ENCODE measurements at places on chromosomes 11 and 22.

- DNase-seq: no peak
Measured at GRCh38 chr11:120200677-120201076, 10.2 kb upstream of the OAF start.

DNA sequence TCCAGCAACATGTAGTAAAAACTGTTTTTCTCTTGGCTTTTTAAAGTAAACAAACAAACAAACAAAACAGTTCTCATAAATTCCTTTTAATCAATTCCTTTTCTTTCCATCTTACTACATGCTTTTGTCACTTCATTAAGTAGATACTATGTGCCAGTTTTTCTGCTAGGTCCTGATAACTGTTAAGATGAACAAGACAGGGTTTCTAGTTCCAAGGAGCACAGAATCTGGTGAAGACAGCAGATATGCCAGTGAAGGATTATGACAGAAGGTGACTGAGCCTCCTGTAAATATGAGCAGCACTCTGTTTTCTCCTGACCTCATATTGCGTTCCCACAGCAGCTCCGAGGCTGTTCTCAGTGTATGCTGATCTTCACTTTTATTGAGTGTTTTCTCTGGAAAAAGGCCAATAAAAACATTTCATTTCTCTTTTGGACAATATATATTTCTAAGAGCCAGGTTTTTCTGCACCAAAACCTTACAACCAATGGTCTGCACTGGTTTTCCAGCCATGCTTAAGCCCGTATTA is 45.8 kb downstream of the HEPHL1 start:
- no peak for DNase-seq

DNA sequence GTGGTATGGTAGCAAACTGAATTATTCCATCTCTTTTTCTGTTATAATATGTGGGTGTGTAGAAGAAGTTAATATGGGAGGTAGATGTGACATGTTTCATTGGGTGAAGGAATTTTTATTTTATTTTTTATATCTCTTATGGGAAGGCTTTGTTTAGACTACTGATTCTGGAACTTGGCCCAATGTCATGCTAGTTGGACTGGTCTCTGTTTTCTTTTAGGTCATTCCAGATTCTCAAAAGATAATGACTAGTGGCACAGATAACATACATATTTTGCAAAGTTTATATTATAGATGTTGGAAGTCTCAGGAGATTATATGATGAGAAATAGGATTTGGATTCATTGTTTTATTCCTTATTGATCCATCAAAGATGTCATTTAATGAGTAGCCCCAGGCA is 1.3 kb upstream of the OOSP3 start:
- no peak for DNase-seq

- peak; percentile 25 for DNase-seq
Measured at GRCh38 chr11:17405232-17406005, 17.0 kb upstream of the KCNJ11 start.

DNA sequence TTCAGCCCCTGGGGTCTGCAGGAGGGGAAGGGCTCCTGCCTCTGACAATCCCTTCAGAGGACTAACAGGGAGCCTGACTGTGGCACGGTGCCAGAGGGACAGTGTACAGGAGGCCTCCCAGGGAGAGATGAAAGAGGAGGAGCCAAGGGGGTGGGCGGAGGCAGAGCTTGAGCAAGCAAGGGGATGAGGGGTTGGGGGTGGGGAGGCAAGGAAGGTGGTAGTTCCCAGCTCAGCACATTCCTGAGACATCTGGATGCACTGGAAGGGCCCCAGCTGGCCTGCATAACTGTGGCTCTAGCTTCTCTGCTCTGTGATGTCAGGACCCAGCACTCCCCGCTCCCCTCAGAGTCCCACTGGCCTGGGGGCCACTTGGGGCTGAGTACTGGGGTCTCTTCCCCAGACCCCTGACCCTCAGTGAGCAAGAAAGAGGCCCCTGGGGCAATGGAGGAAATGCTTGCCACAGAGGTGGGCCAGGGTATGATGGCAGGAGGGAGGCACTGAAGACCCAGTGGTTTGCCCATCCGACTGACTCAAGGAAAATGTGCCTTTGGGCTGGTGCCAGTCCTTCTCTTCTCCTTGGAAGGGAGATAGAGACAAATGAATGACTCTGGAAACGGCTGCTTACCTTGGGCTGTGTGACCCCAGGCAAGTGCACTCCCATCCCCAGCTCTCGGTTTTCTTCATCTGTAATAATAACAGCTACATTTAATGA is 13.3 kb downstream of the CREB3L1 start:
- DNase-seq: peak; percentile 98

GRCh38 chr22:25762147-25762546 is 20.2 kb downstream of the MYO18B start:
- DNase-seq: peak; percentile 29

- no peak for DNase-seq
Measured at GRCh38 chr22:38238519-38239071, 34.2 kb downstream of the TMEM184B start.

- DNase-seq: peak; percentile 65
Measured at GRCh38 chr11:76339221-76339620, 41.7 kb downstream of the THAP12 start.

GRCh38 chr22:45645526-45646414 is 25.9 kb upstream of the ATXN10 start:
- DNase-seq: peak; percentile 46

DNA sequence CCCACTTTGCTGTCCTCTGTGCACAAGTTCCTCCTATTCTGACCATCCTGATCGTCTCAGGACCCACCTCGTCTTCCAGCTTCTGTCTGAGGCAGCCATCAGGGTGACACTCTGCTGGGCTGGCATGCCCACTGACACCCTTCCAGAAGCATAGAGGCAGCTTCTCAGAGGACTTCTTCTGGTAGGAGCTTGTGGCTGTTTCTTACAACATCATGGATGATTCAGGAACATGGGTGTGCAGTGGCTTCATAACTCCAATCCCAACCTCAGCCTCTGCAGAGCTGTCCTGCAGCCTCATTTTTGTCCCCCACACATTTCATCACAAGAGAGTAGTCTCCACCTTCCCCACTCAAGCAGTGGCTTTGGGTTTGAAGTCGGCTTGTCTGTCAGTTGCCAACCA is 20.9 kb upstream of the CTR9 start:
- no peak for DNase-seq

GRCh38 chr11:75762885-75763284 is 5.7 kb upstream of the DGAT2 start:
- no peak for DNase-seq

DNA sequence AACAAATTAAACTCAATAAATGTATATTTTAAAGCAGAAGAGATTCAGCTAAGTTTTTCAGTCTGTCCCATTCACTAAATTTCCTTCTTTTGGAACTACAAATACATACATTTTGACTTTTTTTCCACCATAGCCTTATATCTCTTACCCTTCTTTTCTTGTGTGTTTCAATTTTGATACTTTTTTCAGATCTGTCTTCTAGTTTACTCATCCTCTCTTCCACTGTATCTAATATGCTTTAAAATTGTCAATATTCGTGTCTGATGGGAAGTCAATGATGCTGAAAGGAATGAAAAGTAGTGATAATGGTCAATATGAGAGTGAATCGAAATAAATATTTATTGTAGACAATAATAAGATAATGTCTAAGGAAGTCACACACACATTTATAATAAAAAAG is 332.3 kb upstream of the KIRREL3 start:
- DNase-seq: no peak

DNA sequence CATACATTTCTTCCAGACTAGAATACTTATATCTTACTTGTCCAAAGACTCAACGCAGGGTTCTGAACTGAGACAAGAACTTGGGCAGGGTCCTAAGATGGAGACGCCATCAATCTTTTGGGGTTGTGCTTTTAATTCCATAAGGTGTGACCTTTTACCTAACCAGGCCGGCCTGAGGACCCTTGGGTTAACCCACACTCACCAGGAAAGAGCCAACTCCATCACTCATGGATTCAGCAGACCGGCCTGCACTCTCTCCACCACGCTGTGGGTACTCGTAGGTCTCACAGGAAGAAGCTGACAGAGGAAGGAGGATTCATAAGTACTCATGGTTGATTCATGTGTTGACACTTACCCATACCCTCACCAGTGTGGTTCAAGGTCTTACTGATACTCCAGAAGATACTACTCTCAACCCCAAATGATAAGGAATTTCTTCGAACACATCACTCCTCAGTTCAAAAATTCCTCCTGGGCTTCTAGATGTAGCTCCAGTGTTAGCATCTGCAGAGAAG is 36.2 kb downstream of the USP35 start:
- DNase-seq: no peak

- no peak for DNase-seq
Measured at GRCh38 chr11:99766811-99767210, 746.1 kb downstream of the CNTN5 start.

DNA sequence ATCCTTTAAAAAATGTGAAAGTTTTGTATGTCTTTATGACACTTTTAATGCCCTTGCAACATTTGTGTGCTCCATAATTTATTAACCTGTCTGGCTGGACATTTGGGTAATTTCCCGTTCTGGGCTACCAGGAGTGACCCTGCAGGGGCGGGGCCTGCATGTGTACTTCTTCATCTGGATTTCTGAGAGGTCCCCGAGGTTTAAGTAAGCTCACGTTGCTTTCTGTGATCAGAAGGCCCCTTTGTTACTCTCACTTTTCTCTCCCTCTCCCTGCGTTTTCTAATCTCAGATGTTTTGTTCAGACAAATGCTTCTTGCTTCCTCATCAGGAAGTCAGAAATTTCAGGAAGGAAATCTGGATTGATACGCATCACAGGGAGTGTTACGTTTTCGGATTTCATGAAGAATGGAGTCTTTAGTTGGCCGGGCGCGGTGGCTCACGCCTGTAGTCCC is 78.9 kb upstream of the CRYBB3 start:
- DNase-seq: no peak

DNA sequence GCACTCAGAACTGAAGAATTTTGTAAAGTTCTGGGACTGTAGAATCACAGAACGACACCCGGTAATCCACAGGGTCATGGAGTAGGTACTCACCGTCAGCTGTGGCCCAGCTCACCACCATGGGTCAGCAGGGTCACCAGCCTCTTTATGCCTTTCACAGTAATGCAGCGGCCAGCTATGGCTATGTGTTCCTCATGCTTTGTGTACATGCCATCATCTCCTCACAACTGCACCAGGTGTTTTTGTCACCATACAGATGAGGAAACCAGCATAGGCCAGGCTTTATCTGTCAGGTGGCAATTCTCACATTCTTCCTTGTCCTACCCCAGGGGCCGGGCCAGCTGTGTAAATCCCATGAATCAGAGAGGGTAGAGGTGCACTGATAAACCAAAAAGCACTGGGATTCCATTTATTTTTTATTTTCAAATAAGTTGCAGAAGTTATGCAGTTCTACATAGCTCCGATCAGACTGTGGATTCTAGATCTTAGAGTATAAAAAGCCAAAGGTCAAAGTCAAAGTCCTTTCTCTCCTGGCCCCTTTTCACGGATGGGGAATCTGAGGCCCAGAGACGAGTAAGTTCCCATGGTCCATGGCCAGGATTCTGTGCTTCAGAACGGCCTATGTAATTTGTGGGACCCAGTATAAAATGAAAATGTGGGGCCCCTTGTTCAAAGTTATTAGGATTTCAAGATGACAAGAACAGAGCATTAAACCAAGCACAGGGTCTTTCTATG is 17.5 kb downstream of the TSKU start:
- DNase-seq: no peak

GRCh38 chr11:4095509-4096230 is 1.1 kb downstream of the RRM1 start:
- DNase-seq: peak; percentile 72

- no peak for DNase-seq
Measured at GRCh38 chr11:93244018-93244417, 46.2 kb upstream of the SLC36A4 start.

DNA sequence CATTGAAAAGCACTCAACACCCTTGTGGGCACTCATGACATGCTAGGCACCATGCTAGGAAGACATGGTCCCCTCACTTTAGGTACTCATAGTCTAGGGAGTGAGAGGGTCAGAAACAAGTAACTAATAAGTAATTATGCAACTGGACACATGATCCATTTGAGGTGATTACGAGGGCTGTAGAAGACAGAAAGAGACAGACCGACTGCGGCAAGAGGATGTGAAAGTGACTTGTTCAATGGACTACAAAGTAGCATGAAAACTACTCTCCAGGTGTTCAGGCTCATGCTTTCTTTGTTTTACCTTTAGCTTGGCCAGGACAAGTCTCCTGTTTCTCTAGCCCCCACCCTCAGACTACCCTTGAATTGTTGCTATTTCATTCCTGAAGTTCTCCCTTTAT is 310.8 kb upstream of the SORL1-AS1 start:
- DNase-seq: no peak

DNA sequence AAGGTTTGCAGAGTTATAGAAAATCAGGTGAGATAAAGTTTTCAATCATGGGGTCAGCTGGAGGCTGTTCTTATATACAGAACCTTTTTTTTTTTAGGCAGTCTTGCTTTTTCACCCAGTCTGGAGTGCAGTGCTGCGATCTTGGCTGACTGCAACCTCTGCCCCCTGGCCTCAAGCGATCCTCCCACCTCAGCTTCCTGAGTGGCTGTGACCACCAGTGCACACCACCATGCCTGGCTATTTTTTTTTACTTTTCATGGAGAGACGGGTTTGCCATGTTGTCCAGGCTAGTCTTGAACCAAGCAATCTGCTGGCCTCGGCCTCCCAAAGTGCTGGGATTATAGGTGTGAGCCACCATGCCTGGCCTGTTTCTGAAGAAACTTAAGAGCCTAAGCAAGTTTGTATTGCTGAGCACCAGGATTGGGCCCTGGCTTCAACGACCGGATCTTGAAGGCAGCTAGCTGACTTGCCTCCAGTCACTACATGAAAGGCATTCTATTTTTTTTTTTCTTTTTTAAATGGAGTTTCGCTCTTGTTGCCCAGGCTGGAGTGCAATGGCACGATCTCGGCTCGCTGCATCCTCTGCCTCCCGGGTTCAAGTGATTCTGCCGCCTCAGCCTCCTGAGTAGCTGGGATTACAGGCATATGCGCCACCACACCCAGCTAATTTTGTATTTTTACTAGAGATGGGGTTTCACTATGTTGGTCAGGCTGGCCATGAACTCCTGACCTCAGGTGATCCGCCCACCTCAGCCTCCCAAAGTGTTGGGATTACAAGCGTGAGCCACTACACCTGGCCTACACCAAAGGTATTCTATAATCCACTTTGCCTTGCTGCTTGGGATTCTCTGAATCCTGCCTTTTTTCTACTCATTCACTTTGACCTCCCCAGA is 7.6 kb downstream of the XBP1 start:
- no peak for DNase-seq

GRCh38 chr22:48366056-48366455 is 1461.6 kb downstream of the BRD1 start:
- DNase-seq: no peak

DNA sequence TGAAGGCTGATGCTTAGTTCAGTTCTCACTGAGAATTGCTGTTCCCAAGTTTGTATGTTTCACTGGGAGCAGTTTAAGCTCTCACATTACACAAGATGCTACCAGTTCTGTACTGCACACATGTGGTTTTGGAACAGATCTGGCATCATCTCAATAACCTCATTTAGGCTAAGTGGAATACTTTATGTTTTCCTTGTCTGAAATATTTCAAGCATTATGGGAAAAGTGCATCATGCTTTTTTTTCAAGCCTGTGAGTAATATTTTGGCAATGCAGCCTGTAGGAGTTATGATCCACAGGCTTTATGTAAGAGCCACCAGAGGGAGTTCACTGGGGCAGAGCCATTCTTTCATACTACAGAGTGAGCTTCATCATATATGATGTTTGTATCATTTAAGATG is 141.5 kb downstream of the OR4C45 start:
- peak; percentile 5 for DNase-seq
